ENCODE measurements at places on chromosomes 6 and 20. TPM values are rescaled to one million over a fixed set of nuclear protein-coding genes. Genes with fewer than 3 reads are reported as not detected.

DNA sequence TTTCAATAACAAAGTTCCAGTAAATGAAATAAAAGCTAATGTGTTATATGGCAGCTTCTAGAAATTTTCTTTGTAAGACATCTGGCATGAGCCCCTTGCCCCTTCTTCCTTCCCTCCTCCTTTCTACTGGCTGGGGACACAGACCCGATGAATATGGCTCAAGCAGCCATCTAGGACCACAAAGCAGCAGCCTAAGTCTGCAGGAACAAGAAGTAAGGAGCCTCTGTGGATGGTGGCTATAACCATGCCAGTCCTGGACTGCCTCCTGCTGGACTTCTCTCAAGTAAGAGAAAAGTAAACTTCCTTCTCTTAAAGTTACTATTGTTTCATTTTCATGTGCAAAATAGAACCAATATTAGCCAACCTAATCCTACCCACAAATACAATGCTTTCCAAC, 114.9 kb upstream of the DST start:
- H3K36me3 ChIP-seq, result no peaks in the 10 kb centered on the region
- no peak overlapping the region for H3K27ac ChIP-seq
- no peak for DNase-seq
- no peaks in the 10 kb centered on the region for H3K27me3 ChIP-seq

OPRM1 gene
- not detected for total RNA-seq

DNA sequence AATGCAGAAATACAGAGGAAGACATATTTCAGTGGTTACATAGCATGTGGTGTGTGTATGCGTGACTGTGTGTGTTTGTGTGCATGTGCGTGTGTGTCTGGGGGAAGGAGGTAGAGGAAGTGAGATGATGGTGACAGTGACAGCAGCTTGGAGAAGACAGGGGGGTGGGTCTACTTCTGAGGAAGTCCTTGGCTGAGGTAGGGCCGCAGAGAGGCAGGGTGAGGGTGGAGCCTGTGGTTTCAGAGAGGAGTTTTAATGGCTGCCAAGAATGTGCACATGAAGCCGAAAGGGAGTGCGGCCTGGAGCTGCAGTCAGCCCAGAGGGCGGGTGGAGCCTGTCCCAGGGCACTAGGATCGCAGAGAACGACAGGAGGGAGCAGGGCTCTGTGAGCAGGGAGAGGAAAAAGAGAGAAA, 22.7 kb upstream of the RNF24 start:
- peak; percentile 79 for DNase-seq
- H3K4me1 ChIP-seq, result peaks cover 14% of the 10 kb centered on the region
- no peaks in the 10 kb centered on the region for H3K36me3 ChIP-seq
- no peaks in the 10 kb centered on the region for H3K27me3 ChIP-seq

- no peaks in the 10 kb centered on the region for H3K36me3 ChIP-seq
- no peak for DNase-seq
- no peaks in the 10 kb centered on the region for H3K27me3 ChIP-seq
- no peak overlapping the region for H3K4me3 ChIP-seq
- H3K27ac ChIP-seq, result no peak overlapping the region
Measured at GRCh38 chr6:51571168-51571567, 516.2 kb downstream of the PKHD1 start.

NPEPL1 gene
- total RNA-seq, result 23.6 TPM

BCAS4 gene
- 6.7 TPM for total RNA-seq

GRCh38 chr6:124057461-124057860, 253.8 kb downstream of the NKAIN2 start:
- no peaks in the 10 kb centered on the region for H3K27me3 ChIP-seq
- H3K4me3 ChIP-seq, result no peak overlapping the region
- DNase-seq, result no peak
- no peaks in the 10 kb centered on the region for H3K4me1 ChIP-seq

DNA sequence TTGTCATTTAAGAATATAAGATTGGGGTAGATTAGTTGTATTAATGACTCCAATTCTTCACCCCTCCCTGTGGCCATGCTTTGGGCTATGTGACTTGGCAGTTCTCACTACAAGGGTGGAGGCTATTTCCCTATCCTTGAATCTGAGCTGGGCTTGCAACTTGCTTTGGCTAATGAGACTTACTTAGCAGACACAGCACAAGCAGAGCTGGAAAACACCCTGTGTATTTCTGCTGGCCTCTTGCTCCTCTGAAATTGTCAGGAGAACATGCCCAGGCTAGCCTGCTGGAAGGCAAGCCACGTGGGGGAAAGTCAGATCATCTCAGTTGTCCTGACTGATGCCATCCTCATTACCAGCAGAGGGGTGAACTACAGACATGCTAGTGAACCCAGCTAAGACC, 126.5 kb upstream of the HDGFL1 start:
- H3K27ac ChIP-seq, result no peak overlapping the region
- H3K27me3 ChIP-seq, result no peaks in the 10 kb centered on the region
- H3K4me3 ChIP-seq, result no peak overlapping the region
- H3K4me1 ChIP-seq, result no peaks in the 10 kb centered on the region
- no peak for DNase-seq
- H3K36me3 ChIP-seq, result no peaks in the 10 kb centered on the region

DNA sequence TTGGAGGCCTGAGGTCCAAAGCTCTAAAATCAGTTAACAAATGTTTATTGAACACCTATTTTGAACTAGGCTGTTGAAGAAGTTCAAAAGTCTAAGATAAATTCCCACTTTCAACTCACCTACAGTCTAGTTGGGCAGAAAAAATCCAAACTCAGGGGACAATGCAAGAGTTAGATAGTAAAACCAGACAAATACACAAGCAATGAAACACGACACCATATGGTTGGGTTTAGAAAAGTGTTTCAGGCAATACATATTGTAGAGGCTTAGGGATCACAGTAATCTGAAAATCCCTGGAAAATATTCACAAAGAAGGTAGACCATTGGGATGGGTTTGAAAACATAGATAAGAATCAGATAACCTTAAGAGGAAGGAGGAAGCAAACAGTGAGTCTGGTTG, 1.3 kb upstream of the CARMIL1 start:
- H3K36me3 ChIP-seq, result no peaks in the 10 kb centered on the region
- H3K27ac ChIP-seq, result no peak overlapping the region
- DNase-seq, result no peak
- peak overlapping the region; percentile 61 for H3K4me3 ChIP-seq
- peaks cover 59% of the 10 kb centered on the region for H3K27me3 ChIP-seq

- peaks cover 16% of the 10 kb centered on the region for H3K27me3 ChIP-seq
- no peaks in the 10 kb centered on the region for H3K4me1 ChIP-seq
- no peak overlapping the region for H3K4me3 ChIP-seq
- H3K27ac ChIP-seq, result no peak overlapping the region
- no peaks in the 10 kb centered on the region for H3K36me3 ChIP-seq
- no peak for DNase-seq
Measured at GRCh38 chr6:13908955-13909381, 15.8 kb upstream of the RNF182 start.

GRCh38 chr20:56465997-56466396, 2.4 kb upstream of the RTF2 start:
- H3K27ac ChIP-seq, result no peak overlapping the region
- no peak for DNase-seq
- H3K27me3 ChIP-seq, result no peaks in the 10 kb centered on the region
- peaks cover 6% of the 10 kb centered on the region for H3K36me3 ChIP-seq

DNA sequence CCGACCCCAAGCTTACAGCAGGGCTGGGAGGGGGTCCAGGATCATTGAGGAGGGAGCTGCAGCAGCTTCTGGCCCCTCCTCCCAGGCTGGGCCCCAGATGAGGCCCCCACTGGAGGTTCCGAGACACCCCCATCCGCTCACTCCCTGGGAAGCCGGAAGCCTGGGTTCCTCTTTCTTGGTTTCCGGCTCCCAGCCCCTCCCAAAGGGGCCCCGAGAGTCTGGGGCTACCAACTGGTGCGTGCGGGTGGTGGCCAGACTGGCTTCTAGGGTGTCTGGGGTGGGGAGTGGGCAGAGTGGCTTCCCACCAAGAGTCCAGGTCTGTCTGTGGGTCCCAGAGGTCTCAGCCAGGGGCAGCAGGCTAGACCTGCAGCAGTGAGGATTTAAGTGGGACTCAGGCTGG, 2.2 kb downstream of the RGS19 start:
- peaks cover 19% of the 10 kb centered on the region for H3K4me1 ChIP-seq
- H3K36me3 ChIP-seq, result no peaks in the 10 kb centered on the region
- peak overlapping the region; percentile 82 for H3K4me3 ChIP-seq
- H3K27ac ChIP-seq, result peak overlapping the region; percentile 71

DNA sequence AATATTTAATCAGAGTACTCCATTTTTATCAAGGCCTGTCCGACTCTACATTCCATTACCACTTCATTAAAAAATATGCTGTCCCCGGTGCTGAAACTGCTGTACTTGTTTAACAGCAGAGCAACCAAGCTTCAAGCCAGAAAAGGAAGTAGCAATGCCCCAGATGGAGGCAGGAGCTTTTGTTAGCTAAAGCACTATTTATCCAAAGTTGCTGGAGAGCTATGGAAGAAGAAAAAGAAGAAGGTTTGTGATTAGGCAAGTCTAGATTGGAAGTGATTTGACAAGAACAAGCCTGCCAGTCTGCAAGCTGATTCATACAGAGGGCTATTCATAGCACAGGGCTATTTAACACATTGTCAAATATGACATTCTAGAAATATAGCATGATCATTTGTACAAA, 160.9 kb upstream of the SPTLC3 start:
- H3K27me3 ChIP-seq, result peaks cover 2% of the 10 kb centered on the region
- no peak overlapping the region for H3K27ac ChIP-seq
- H3K36me3 ChIP-seq, result peaks cover 2% of the 10 kb centered on the region
- no peaks in the 10 kb centered on the region for H3K4me1 ChIP-seq
- DNase-seq, result no peak

GRCh38 chr6:6882592-6882991, 225.2 kb upstream of the RREB1 start:
- H3K36me3 ChIP-seq, result no peaks in the 10 kb centered on the region
- H3K4me1 ChIP-seq, result no peaks in the 10 kb centered on the region
- no peak overlapping the region for H3K4me3 ChIP-seq
- H3K27ac ChIP-seq, result no peak overlapping the region
